Tongue (tissue), 3 donors: ENCODE measurements at places on chromosomes 3 and 15.

- DNase-seq = no peak
Measured at GRCh38 chr15:96125721-96126415, 204.6 kb upstream of the NR2F2 start.

DNA sequence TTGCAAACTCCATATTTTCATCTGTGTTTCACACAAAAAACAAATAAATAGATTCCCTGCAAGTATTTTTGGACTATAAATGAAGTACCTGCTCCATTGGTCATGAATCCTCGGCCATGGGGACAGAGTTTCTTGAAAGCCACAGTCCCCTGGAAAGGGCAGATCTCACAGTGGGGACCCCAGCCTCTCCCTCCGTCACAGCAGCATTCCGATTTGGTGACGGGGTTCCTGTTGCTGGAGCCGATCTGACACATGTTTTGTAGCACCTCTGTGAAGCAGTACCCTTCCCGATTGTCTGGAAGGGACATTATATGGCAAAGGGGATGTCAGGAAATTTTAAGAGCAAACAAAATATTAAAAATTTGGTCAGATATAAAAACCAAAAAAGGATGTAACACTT is 96.2 kb downstream of the DUT start:
- DNase-seq = no peak

GRCh38 chr3:158152186-158152585 is 42.3 kb downstream of the RSRC1 start:
- no peak for DNase-seq

GRCh38 chr3:170740726-170741591 is 129.0 kb downstream of the RPL22L1 start:
- peak; percentile 30 for DNase-seq

- DNase-seq = no peak
Measured at GRCh38 chr15:72784456-72784876, 908 bp upstream of the ADPGK start.

DNA sequence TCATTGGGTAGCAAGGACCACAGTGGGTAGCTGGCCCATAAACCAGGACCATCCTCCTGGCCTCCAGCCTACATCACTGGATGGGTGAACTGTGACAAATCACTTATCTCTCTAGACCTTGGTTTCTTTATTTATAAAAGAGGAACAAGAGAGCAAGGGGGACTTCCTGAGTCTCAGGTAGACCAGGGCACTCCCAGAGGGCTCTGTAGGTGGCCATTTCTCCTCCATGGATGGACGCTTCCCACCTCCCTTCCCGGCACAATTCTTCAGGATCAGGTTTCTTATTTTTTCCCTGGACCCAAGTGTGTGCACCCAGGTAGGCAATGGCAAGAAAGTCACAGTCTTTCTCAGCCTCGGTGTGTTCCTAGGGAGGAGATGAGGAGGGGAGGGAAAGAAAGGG is 41.4 kb upstream of the SPATA12 start:
- no peak for DNase-seq

- DNase-seq = no peak
Measured at GRCh38 chr3:106058475-106058874, 189.7 kb upstream of the CBLB start.

DNA sequence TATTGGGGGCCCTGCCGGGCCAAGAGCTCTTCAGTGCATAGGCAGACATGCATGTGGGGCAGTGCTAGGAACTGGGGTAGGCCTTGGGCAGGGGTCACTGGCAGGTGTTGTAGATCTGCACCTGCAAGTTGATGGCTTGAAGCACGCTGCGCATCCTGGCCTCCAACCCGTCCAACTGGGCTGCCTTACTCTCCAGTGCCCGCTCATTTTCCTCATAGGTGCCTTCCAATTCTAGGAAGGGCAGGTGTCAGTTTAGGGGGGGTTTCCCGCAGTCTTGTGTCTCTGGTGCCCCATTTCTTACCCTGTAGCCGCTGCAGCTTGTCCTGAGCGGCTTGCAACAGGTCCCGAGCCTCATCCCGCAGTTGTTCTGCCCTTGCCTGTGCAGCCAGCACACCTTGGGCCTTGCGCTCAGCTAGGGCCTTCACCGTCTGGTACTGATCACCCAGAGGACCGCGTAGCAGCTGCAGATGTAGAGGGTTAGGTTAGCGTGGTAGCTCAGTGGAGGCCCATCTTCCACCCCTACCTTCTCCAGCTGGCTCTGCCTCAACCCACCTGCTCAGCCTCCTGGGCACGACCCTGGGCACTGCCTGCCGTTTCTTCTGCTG is 611 bp upstream of the USP19 start:
- no peak for DNase-seq

- DNase-seq = no peak
Measured at GRCh38 chr3:94159062-94159828, 96.4 kb downstream of the NSUN3 start.

DNA sequence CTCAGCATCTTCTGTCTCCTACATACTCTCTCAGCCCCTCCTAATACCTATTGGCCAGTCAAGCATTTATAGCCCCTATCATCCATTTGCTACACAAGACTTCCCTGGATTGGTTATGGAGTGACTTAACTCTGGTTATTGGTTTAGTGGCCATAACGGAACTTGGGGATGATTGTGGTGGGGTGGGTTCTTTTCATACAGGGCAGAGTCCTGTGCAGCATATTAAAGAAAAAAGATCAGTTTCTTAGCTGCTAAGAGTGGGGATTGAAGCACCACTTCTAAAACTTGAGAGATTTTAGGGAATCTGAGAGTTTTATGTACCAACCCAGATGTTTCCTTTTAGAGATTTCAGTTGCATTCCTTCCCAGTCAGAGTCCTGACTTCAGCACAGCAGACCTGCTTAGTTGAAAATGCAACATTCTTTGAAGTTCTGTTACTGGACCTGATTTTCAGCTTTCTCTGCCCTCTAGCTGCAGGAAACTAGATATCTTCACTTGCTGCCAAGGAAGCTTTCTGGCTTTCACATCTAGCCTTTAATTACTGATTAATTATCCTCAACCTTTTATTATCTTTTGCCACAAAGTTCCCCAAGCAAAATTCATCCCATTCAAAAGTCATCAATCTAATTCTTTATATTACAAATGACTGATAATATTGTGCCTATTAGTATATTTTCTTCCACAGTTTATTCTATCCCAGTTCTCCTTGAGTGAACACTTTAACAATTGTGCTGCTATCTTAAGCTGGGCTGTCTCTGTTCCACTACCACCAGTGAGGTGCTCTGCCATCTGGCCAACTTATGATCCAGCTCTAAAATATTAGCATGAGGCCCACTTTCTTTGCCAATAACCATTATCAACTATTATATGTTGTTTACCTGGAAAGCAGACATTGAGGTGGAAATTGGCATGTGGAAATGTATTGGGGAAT is 906.0 kb upstream of the ALCAM start:
- peak; percentile 42 for DNase-seq

DNA sequence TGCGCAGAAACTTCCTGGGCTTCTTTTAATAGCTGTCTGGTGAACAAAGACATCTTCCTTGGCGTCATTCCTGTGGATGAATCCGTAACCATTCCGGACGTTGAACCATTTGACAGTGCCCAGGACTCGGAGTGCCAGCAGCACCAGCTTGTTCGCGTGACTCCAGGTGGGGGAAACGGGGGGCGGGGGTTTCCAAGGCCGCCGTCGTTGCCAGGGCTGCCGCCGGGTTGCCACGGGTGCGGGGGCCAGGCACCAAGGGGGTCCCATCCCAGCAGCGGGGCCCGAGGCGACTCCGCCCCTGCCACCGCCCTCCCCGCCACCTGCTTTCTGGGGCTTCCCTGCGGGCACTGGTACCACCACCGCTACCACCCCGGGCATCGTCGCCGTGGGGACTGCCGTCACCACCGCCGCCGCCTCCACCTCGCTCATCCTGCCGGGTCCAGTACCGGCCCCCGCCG is 22.8 kb downstream of the RGMA start:
- no peak for DNase-seq

GRCh38 chr3:111917300-111917699 is 58.2 kb downstream of the PHLDB2 start:
- DNase-seq = no peak

DNA sequence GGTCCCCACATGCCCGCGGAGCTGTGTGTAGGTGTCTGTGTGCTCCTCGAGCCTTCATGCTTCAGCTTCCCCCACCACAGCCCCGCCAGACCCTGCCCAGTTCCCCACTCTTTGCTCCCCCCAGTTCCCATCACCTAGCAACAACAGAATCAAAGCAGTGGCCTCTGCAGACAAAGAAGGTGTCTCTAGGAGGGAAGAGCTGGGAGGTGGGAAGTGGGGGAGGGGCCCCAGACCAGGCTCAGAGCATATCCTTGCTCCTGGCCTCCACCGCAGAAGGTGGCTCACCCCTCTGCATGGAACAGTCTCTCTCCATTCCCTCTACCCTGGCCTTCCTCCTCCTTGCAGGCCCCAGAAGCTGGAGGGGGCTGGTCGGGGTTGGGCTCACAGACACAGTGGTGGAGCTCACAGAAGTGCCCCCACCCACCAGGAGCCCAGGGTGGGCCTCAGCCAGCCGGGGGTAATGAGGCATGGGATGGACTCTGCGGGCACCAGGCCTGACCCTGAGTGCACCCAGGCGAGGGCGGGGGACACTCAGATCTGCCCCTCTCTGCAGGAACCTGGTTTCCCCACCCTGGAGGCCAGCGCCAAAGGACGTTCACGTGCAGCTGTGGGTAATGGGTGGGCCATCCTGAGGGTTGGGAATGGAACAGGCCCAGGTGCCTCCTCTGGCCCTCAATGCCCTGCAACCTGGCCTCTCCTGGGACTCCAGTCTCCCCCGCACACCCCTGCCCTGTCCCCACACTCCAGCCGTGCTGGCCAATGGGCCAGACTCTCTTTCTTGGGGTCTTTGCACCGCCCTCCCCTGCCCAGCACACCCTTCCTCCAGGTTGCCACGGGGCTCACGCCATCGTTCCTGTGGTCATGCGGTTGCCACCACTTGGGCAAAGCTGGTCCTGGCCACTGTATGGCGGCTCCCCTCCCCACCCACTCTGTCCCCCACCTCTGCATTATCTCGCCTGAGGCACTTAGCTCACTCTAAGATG is 53.4 kb downstream of the TPRA1 start:
- DNase-seq = no peak

DNA sequence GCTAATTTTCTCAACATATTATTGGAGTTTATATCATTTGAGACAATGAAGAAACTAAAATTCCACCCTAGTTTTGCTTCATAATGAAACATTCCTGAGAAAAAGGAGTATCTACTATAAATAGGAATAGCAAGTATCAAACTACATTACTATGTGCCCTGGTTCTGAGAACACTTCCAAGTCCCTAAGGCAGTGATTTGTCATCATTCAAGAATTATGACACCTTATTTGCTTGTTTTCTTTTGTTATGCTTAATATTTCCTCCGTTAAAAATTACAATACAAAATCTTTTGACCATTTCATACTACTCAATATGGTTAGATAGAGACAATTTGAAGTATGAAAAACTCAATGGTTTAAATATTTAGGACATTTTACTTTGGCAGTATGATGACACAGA is 707.8 kb upstream of the GOLIM4 start:
- DNase-seq = no peak

- DNase-seq = no peak
Measured at GRCh38 chr15:91265416-91265940, 165.4 kb downstream of the SV2B start.

DNA sequence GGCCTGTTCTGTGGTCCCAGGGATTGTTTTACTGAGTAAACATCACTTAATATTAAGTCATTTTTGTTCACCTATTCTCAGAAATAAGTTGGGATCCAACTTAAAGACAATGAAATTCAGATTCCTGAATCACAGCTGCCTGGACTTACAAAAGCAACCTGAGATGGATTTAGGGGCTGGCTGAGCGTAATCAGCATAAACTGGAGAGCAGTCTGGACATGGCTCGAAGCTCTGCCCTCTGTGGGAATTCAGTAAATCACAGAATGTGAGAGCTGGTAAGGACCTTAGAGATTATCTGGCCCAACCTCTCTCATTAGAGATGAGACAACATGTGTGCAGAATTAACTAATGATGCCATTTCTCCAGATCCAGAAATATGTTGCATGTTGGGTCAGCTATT is 23.7 kb downstream of the CCDC80 start:
- no peak for DNase-seq

GRCh38 chr3:126678693-126679317 is 23.9 kb upstream of the TXNRD3 start:
- peak; percentile 25 for DNase-seq

DNA sequence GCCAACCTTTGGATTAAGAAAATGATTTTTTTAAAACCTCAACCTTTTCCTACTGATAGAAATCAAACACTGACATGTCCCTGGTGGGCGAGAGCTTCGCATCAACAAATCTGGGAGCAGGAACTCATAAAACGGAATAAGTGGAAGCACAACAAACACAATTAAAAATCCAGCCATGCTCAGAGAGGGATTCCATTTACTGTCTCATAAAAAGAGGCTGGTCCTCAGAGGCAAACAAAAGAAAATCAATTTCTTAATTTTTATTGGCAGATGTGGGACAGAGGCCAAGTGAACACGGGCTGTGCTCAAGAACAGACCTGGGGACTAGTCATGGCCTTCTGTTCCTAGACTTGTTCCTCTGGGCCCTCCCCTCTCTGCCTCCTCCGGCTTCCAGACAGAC is 214.5 kb downstream of the NTRK3 start:
- no peak for DNase-seq

- peak; percentile 59 for DNase-seq
Measured at GRCh38 chr15:69161079-69161877, 843 bp downstream of the GLCE start.
